Smooth muscle cell of the pulmonary artery (primary cell): ENCODE measurements at places on chromosomes 3 and 15. TPM values are rescaled to one million over a fixed set of nuclear protein-coding genes. Genes with fewer than 3 reads are reported as not detected.

The SIDT1 gene
- total RNA-seq: 0.20 TPM in 1 of 2 replicates, not detected in the other

The GOLGA8M gene
- total RNA-seq: 1.8 and 2.0 TPM in 2 replicates

The RPSA gene
- 818 and 877 TPM in 2 replicates for total RNA-seq

The PTX3 gene
- 1,136 and 1,240 TPM in 2 replicates for total RNA-seq

The QTRT2 gene
- total RNA-seq: 12.8 and 14.1 TPM in 2 replicates

The SLC22A13 gene
- total RNA-seq: 0.46 and 1.2 TPM in 2 replicates

The CCR9 gene
- not detected in 2 replicates for total RNA-seq

The GPX1 gene
- 122 and 194 TPM in 2 replicates for total RNA-seq

The IL5RA gene
- not detected in 2 replicates for total RNA-seq

The DCUN1D1 gene
- total RNA-seq: 27.4 and 40.7 TPM in 2 replicates

The PDZRN3 gene
- 26.0 and 49.3 TPM in 2 replicates for total RNA-seq

The GALNT15 gene
- total RNA-seq: 9.1 and 12.1 TPM in 2 replicates

The EPHB1 gene
- 0.69 and 0.98 TPM in 2 replicates for total RNA-seq

The KLHL6 gene
- under 0.01 TPM in 1 of 2 replicates, not detected in the other for total RNA-seq

The CPN2 gene
- total RNA-seq: not detected in 2 replicates

The GOLGA6L10 gene
- 0.85 and 1.3 TPM in 2 replicates for total RNA-seq

The CISH gene
- total RNA-seq: 0.73 and 1.0 TPM in 2 replicates

The CEP63 gene
- total RNA-seq: 17.1 and 19.2 TPM in 2 replicates

The SPESP1 gene
- 1.7 and 9.8 TPM in 2 replicates for total RNA-seq

The REC114 gene
- not detected in 2 replicates for total RNA-seq

The GNAT1 gene
- not detected in 2 replicates for total RNA-seq

The SRGAP3 gene
- 2.8 and 7.6 TPM in 2 replicates for total RNA-seq

The CRBN gene
- 40.5 and 52.2 TPM in 2 replicates for total RNA-seq

The PRICKLE2 gene
- 31.0 and 35.4 TPM in 2 replicates for total RNA-seq

The PLA2G4D gene
- total RNA-seq: under 0.01 TPM in 1 of 2 replicates, not detected in the other

The UBP1 gene
- 53.4 and 56.6 TPM in 2 replicates for total RNA-seq

The GOLGA8T gene
- 0.13 and 0.17 TPM in 2 replicates for total RNA-seq

The IMPG2 gene
- total RNA-seq: 0.26 and 0.33 TPM in 2 replicates

The SLC15A2 gene
- 0.26 and 0.30 TPM in 2 replicates for total RNA-seq

The GPR87 gene
- total RNA-seq: not detected in 2 replicates

The GOLGA6L7 gene
- not detected in 2 replicates for total RNA-seq

The ASB14 gene
- total RNA-seq: not detected in 2 replicates
